NCI-H524 (cell line): ENCODE measurements at places on chromosomes 4 and X.

GRCh38 chrX:13386636-13387035 lies 66.8 kb upstream of the ATXN3L start:
- no peak for DNase-seq

DNA sequence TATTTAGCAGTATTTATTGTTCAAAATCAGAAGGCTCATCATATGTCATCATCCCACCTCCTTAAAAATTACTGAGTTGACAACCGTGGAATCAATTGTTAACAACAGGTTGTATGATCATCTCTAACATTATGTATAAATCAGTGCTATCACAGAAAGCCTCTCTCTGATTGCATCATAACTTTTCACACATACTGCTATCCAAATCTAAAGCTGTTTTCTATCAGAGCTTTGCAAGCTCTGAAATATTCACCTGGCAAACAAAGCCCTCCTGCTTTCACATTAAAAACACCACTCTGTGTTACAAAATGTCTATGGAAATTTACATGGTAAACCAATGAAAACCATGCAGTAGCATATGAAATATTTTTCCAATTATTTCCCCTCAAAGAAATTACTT lies 310.0 kb downstream of the PDGFC start:
- no peak for DNase-seq

DNA sequence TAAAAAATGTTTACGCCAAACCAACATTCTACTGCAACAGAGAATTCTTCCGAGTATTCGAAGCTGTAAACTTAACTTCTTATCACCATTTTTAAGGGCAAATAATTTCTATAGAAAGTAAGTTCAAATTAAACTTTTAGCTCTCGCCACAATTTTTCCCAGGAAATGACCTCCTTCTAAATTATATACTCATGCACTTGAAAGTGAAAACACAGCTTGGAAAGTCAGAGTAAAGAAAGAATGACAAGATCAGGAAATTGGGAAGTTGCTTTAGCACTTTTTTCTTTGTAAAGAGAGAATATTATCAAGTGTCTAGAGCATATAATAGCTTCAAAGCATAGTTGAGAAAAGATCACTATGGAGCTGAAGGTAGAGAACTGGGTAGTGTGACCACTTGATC lies 1.2 kb downstream of the CYBB start:
- DNase-seq, result no peak

DNA sequence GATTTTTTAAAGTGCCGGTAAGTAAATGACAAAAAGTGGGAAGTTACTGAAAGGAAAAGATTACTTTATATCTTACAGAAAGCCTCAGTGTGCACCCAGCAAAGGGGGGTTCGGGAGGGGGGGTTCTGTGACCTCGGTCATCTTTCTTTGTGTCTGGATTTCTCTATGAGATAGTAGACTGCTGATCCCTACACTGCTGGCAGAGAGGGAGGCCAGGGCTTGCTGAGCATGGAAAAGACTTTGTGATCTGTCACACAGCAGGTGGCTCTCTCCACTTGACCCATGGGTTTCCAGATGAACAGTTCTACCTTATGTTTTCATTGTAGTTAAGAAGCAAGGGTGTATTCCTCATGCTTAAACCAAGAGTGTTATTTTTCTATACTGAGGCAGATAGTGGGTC lies 475.6 kb downstream of the PCDH10 start:
- peak; percentile 64 for DNase-seq

- DNase-seq, result no peak
These were observed 35.2 kb downstream of the AFF2 start for GRCh38 chrX:148535639-148536038.

GRCh38 chr4:683982-684622 lies 4.8 kb downstream of the SLC49A3 start:
- DNase-seq, result peak; percentile 68

DNA sequence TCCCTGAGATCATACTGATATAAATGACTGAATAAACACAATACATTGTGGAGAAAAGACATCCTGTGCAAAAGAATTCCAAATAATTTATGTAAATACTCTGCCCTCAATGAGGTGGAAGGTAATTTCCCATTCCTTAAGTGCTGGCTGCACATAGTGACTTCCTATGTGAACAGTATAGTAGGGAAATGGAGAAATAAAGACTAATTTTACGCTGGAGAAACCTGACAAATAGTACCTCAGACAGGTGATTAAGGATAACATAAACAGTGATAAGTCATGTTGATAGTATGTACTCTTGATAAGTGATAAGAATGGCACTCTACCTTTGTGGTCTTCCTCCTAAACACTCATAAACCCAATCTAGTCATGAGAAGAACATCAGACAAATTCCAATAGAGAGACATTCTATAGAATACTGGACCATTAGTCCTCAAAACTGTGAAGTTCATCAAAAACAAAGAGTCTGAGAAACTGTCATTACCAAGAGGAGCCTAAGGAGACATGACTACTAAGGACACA lies 274.0 kb downstream of the CHIC1 start:
- no peak for DNase-seq

GRCh38 chr4:52780617-52781354 lies 29.6 kb upstream of the ERVMER34-1 start:
- DNase-seq, result peak; percentile 46

DNA sequence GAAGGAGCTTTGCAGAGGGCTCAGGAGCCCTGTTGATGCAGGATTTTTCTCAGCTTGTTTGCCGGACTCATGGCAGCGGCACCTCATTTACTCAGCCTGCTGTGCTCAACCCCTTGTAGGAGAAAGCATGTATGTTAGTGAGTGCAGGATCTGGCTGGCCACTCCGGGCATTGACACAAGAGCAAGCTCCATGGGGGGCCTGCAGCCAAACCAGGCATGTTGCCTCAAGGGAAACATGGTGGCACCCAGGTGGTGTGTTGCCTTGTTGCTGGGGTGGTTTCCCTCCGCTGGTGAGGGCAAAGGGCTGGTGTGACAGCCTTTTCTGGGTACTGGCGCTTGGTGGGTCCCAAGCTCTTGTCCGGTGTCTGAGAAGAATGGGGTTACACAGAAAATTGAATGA lies 189.3 kb upstream of the ANXA3 start:
- DNase-seq, result no peak

DNA sequence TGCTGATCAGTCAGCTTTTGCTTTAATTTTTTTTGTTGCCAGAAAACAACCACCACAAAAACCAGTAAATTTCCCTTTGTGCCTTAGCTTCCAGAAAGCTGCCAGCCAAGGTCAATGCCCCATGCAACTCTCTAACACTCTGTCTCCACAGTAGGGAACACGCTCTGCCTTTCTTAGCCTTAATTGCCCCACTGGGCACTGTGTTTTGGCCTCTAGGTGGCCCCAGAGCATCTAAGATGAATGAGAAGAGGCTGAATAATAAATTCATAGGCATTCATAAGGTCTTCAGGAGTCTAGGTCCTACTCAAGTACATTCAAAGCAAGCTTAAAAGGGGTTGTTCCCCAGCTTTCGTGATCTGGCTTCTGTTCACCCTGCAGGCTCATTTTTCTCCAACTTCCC lies 57.7 kb upstream of the PASD1 start:
- DNase-seq, result peak; percentile 47

DNA sequence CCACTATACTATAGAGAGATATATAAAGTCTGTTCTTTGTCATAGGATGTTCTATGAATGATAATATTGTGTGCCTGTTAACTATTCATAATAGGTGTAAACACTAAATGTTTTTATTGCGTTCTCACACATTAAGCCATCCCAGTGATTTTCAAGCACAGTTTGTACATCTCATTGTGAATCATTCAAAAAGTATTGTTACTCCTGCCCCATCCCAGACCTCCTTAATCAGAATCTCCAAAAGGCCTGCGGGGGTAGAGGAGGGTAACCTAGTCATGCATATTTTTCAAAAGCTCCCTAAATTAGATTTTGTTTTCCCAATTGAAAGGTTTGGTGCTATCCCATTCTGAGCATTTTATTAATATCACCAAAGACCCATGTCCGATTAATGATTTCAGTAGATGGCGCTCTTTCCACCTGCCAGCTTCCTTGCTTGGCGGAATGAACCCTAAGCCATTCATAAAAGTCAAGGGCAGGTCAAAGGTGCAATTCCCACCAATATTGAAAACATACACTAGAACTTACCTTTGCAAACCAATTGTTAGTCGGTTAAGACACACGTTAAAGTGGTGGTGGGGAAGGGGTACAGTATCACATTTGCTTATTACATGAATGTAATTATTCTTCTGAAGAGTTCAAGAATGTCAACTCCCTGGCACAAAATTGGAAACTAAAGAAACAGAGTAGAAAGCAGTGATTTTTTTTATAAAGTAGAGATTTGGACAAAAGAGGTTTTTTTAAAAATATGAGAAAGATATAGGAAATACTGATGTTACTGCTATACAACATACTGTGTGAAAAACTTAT lies 5.8 kb upstream of the TET2 start:
- peak; percentile 43 for DNase-seq

- no peak for DNase-seq
These were observed 48.6 kb upstream of the GYPA start for GRCh38 chr4:144189121-144189520.

DNA sequence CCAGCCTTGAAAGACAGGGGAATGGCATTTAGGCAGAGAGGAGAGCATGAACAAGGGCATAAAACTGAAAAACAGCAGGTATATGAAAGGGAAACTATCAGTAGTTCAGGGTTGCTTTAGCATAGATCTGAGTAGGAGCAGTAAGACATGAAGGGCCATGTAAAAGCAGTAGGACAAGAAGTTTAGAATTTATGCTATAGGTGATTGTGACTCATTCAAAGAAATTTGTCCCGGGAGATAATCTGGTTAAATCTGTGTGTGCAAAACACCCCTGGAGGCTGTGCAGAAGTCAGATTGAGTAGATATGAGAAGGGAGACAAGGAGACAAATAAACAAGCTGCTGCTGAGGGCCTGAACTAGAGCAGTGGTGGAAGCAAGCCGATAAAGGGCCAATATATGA lies 109.1 kb upstream of the BMP3 start:
- no peak for DNase-seq

- no peak for DNase-seq
These were observed 21.0 kb upstream of the SPON2 start for GRCh38 chr4:1193206-1194009.

DNA sequence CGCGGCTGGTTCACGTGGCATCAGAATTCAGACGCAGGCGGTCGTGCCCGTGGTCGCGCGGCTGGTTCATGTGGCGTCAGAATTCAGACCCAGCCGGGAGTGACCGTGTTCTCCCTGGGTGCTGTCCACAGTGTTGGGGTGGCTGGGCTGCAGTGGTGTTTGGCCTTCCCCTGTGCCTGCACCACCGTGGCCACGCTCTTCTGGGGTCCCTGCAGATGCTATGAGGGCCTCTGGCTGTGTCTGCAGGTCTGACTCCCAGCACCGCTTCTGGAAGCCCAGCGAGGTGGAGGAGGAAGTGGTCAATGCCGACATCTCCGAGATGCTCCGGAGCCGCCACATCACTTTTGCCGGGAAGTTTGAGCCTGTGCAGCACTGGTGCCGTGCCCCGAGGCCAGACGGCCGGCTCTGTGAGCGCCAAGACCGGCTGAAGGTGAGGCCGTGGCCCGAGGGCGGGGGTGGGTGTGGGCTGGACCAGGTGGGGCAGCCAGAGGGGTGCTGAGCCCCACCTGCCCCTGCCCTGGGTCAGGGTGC lies 26.4 kb downstream of the NKX1-1 start:
- DNase-seq, result no peak

GRCh38 chr4:111639876-111640275 lies 505.4 kb upstream of the FAM241A start:
- DNase-seq, result no peak

DNA sequence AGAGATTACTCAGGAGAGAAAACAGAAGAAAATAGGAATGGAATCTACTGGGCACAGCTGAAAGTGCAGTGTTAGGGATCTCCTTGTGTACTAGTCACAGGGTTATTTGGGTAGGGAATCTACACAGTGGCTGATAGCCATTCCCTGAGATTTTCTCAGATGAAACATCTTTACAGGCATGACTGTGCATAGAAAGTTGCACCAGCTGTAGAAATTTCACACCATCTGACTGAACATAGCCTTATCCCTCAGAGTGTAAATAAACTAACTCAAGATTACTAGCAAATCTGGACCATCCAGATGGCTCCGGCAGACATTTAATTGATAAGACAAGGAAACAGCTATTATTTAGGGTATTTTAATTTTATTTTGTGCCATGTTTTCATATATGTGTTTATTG lies 2053.5 kb upstream of the TENM3 start:
- peak; percentile 72 for DNase-seq

DNA sequence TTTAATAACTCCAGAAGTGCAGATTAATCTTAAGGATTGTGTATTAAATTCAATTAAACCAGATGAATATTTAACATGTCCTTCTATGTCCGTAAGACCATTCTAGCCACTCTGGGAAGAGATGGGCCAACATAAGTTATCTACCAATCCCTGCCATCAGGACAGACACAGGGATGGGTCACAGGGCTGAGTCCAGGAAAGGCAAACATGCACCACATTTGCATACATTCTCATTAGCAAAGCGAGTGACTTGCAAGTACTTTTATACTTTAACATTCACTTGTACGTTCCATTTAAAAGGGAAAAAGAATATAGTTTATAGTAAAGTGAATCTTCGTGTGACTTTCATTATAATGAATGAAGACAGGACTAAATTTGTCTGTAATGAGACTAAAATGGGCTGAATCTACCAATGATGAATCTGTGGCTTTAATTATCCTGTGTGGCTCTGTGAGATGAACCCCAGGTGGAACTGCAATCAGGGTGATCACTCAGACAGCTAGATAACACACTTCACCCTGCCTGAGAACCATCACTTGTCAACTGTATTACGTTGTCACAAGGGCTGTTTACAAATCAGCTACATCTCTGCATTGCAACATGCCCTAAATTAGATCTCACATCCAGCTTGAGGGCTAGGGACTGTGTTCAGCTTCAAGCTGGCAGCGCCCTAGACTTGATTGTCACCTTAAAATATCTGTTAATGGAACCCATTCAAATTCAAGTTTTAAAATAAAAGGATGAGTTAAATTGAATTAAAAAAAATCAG lies 77.2 kb downstream of the SH3KBP1 start:
- DNase-seq, result no peak

DNA sequence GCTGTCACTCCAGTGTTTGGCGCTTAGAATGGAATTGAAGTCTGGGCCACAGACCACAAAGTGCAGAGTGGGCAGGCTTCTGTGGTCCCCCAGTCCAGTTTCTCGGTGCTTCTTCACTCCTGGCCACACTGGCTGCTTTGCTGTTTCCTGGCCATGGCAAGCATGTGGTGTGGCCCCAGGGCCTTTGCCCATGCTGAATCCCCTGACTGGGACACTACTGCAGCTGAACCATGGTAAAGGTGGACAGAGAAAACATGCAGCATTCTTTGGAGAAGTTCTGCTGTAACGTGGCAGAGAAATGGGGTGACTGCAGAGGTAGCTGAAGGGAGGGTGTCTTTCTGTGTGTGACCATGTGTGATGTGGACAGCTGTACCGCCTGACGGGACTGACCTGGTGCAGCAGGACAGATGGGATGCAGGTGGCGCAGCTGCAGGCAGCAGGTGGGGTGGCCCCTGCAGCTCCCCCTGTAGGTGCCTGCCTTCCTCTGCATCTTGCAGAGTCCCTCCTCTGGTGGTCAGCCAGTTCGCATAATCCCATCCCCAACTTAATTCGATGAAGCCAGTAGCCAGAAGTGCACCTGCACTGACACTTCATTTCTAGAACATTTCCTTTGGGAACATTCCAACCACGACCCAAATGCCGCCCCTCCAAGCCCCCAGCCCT lies 13.2 kb upstream of the S100P start:
- no peak for DNase-seq

GRCh38 chr4:1903035-1903434 lies 31.8 kb downstream of the NSD2 start:
- DNase-seq, result no peak
